ENCODE measurements at places on chromosomes 11 and 22.

GRCh38 chr22:50720301-50721256 is 17.4 kb upstream of the ACR start:
- DNase-seq = peak; percentile 3

GRCh38 chr11:134939031-134939430 is 527.0 kb upstream of the B3GAT1 start:
- no peak for DNase-seq

DNA sequence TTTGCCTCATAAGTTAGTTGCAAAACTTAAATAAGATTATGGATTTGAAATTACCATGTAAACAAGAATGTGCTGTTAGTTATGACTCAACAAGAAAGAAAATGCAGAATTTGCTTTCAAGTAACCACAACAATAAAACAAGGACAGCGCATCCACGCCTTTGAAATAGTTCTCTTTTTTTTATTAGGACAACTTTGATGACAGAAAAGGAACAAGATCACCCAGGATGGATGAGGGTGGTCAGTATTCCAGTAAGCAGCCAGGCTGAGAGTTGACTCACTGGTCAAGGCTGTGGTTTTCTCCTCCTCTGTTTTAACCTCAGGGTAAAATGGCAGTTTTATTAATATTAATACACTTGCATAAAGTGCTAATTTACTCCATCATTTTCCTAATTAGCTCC is 544.4 kb downstream of the OPCML start:
- no peak for DNase-seq

GRCh38 chr11:71372693-71373657 is 75.2 kb downstream of the DHCR7 start:
- peak; percentile 51 for DNase-seq

GRCh38 chr11:72635933-72636332 is 38.3 kb downstream of the PDE2A start:
- DNase-seq = no peak

GRCh38 chr11:72239849-72240460 is 4.0 kb downstream of the PHOX2A start:
- peak; percentile 27 for DNase-seq

DNA sequence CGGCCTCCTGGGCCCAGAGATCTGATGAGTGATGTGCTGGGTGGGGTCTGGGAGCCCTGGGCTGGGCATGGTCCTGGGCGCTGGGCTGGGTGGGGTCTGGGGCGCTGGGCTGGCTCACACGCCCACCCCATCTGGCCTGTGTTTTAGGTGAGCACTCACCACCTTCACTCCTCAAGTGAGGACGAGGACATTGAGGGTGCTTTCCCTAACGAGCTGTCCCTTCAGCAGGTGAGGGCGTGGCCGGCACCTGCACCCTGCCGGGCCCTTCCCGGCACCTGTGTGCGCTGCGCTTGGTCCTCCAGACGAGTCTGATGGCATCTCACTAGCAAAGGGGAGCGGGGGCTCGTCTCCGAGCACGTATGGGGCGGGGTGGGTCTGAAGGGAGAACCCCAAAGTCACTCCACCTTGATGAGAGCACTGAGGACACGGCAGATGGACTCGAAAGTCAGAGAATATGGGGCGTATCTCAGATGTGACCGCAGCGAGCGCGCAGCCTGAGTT is 37.9 kb downstream of the SBF1 start:
- no peak for DNase-seq

- DNase-seq = no peak
These were observed 63.7 kb downstream of the PPP6R3 start for GRCh38 chr11:68524213-68524612.

DNA sequence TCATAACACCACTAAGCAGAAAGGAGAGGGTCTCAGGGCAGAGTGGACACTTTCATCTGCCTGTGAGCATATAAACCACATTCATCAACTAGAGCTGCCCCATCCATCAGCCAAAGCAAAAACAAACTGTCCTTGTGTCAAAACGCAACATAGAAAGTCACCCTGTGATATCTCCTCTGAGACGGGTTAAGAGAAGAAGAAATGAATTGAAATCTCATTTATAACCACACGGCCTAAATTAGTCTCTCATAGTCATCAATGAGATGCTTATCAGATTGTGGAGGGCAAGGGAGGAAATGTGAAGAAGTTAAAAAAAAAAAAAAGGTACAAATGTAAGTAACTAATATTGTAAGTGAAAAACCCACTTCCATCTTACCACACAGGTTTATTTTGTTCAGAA is 75.7 kb downstream of the SIK3 start:
- no peak for DNase-seq

DNA sequence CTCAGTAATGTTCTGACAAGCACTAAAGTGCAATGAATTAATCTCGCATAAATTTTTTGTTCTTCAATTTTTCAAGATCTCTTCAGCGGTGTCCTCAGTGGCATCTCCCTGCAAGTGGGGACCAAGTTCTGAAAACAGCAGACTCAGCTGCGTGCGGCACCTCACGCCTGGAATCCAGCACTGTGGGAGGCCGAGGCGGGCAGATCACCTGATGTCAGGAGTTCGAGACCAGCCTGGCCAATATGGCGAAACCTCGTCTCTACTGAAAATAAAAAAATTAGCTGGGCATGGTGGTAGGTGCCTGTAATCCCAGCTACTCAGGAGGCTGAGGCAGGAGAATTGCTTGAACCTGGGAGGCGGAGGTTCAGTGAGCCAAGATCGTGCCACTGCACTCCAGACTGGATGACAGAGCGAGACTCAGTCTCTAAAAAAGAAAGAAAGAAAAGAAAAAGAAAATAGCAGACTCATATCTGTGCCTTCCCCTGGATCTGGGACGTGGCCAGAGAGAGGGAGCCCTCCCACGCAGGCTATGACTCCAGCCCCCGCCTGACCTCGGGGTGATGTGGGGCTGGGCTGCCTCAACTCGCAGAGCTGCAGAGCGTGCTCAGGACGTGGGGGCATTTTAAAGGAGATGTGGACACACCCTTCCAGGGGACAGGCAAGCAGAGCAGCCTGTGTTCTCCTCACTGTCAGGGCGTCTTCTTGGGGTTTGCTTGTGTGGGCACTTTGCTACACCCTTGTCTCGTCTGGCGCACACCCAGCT is 346.6 kb downstream of the BRD1 start:
- DNase-seq = no peak

GRCh38 chr11:45667929-45668680 is 2.7 kb upstream of the CHST1 start:
- DNase-seq = no peak

DNA sequence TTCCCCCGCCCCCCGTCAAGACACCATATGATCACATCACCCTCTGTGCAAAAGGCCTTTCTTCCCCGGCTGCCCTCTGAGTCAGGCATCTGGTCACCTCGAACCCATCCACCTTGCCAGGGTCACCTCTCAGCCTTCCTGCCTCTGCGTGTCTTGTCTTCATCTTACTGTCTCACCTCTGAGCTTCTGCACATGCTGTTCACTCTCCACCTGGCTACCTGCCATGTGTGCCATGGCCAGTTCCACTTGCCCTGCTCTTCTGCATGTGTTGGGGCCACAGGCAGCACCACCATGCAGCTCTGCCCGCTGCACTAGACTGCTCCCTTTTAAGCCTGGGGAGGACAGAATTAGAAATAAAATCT is 9.8 kb downstream of the ZNF74 start:
- no peak for DNase-seq

GRCh38 chr11:78189851-78190250 is 1.1 kb downstream of the USP35 start:
- no peak for DNase-seq

DNA sequence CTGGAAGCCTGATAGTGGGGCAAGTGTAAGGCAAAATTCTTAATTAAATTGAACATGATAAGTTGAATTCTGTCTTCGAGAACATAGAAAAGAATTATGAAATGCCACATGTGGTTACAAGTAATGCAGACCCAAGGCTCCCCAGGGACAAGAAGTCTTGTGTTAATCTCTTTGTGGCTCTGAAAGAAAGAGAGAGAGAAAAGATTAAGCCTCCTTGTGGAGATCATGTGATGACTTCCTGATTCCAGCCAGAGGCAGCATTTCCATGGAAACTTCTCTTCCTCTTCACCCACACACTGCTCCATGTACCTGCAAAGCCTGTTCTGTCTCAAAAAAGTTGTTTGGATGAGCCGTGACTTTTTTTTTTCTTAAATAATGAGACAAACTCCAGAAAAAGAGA is 1.9 kb upstream of the TYR start:
- DNase-seq = no peak

DNA sequence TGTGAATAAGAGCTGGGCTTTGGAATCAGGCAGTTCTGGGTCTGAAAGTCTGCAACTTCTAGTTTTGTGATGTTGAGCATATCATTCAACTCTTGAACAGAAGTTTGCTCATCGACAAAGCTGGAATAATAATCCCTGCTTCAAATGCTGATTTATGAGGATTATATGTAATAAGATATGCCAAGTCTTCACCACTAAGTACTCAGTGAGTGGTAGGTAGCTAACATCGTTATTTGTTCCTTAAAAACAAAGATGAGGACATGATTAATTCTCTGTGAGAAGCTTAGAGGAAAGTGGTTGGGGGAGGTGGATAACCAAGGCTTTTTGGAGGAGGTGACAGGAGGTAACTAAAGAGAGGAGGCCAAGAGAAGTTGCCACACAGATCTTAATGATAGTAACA is 96.5 kb downstream of the ME3 start:
- DNase-seq = no peak

- peak; percentile 40 for DNase-seq
These were observed 6.0 kb downstream of the OR10Q1 start for GRCh38 chr11:58222721-58223120.

DNA sequence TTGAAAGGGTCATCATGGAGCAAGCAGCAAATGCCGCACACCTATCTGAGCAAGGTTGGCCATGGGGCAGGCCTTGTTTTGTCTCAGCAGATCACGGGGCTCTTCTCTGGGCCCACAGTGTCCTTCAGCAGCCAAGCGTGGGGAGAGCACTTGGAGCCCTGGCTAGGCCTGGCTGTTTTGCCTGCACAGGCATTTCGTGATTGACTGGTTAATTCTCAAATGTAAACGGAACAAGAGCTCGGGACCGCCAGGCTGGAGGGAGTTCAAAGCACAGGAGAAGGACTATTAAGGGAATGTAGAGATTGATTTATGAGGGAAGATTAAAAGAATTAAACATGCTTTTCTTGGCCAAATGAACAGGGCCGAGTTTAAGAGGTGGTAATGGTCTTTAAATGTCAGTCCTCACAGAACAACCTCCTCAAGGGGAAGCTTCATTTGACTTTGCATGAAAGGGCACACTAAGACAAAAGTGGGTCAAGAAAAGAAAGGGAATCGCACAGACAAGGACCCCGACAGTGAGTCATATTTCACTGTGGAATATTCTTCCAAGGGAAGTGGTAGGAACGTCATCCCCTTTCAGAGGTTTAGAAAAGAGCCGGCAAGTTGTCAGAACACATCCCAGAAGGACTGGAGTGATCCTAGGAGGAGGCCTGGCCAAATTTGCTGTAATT is 20.7 kb downstream of the SPON1 start:
- DNase-seq = peak; percentile 63

GRCh38 chr11:86249307-86250098 is 5.0 kb downstream of the EED start:
- DNase-seq = peak; percentile 12

DNA sequence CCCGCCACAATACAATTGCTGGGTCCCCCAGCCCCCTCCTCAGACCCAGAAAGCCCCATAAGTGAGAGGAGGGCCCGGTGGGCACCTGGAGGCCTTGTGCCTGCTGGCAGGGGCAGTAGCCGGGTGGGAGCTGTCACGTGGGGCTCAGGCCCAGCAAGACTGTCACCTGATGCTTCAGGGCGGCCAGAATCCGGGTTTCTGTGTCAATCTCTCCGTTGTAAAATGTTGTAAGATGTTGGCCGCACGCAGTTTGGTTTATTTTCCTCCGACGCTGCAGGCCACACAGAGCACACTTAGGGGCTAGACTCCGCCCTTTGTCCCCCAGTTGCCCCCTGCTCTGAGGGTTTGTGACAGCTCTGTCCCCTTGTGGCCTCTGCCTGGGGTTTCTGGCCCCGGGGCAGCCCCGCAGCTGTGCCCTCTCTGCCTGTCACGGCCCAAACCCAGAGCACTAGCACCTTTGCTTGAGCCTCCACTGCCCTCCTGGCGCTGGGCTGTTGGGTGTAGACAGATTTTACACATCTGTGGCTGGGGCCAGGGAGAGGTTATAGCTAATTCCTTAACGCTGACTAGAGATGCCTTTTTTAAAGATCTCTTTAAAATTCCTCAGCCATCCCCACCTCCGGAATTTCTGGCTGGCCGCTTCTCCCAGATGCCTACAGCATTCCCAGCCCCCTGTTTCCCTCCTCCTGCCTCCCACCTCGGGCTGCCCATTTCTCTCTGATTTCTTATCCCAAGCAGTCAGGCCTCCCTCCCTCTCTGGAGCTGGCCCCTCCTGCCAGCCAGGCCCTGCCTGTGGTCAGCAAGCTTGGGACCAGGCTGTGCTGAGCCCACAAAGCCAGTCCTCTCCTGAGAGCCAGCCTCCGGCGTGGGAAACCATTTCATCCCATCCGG is 3.2 kb upstream of the PRR5 start:
- peak; percentile 57 for DNase-seq

DNA sequence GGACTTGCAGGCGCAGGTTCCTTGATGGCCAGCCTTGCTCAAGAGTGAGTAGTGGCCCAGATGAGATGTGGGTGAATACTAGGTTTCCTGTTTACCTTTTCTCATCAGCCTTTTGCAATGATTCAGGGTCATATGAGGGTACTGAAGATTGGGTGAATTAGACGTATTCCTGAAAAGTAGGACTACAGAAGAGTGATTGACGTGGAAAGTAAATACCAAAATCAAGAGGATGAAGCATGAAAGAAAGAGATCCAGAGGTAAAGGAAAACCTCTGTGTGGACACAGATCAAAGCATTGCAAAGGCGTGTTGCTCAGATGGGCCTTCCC is 59.9 kb downstream of the CYB5R2 start:
- DNase-seq = no peak

All from fibroblast of mammary gland (primary cell).